ENCODE measurements at places on chromosomes 3 and 15. TPM values are rescaled to one million over a fixed set of nuclear protein-coding genes. Genes with fewer than 3 reads are reported as not detected.

LSMEM2 gene
- not detected for total RNA-seq

RNF13 gene
- 52.7 TPM for total RNA-seq

CPB1 gene
- total RNA-seq = 5.6 TPM

SLC24A5 gene
- total RNA-seq = not detected

IVD gene
- total RNA-seq = 33.6 TPM

DNA sequence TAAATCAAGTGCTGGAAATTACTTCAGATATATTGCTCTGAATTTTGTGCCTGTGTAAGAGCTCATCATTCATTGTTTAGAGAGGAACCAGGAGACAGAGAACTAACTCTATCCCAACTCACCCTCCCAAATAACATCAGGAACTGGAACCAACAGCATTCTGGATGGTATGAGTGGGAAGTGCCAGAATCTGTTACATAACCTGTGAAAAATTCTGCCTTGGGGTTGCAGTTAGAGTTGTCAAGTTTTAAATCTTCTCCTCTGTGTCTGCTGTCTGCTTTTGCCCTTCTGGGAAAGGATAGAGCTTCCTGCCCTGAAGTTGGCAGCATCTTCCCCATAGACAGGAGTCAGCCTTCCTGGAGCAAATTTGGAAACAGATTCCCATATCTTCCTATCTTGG is 41.2 kb downstream of the TIMP4 start:
- no peak for DNase-seq

DNA sequence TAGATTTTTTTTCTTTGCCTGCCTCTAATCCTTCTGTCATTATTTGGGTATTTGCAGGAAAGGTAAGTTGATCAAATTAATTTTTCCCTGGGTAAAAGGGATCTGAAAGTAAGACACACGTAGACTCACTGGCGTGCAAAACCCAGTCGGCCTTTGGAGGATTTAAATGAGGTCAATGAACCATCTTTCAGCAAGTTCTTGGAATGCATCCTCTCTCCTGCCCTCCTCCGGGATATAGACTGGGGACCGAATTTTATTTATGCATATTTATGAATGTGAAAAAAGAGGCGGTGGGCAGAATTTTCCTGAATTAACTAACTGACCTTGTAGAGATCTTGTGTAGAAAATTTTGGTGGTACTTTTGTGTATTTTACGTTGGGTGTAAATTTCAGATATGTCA is 2.2 kb downstream of the CADM2 start:
- DNase-seq = no peak

DNA sequence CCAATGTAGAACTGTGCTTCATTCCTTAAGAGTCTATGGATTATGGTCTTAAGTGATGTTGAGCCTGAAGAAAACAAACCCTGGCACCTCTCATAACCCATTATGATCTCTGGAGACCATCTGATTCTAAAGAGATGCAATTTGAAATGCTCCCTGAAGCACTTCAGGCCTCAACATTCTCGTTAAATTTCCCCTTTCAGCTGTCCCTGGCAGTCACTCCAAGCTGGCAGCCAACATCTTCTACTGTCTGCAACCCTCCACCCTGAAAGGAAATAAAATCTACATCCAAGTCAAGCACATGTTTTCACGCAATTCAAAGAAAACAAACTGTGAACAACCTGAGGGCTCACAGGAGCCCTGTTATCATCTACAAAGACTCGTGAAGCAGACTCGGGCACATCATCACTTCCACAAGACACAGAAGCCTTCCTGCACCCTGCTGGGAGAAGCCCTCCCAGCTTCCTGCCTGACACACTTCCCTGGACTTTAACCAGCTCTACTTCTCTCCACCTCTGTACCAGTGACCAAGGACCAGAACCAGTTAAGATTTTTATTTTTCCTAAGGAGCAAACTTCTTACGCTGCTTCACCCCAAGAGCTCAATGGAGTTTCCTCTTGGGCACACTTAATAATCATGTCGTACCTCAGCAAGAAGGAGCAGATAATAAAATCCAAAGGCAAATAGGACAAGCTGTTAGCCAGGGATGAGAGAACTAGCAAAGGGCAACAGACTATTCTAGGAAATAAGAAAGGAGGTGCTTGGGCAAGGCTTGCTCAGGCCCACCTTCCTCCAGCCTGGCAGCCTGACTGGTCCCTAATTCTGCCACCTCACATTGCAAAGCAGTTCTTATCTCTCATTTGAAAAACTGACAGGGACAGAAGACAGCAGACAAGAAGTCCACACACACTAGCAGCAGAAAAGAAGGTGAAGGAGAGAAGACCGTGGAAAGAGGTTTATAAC is 67.1 kb downstream of the MAGI1 start:
- no peak for DNase-seq

GRCh38 chr3:185561958-185562357 is 9.6 kb upstream of the LIPH start:
- no peak for DNase-seq

GRCh38 chr3:173513123-173513522 is 115.6 kb downstream of the NLGN1 start:
- DNase-seq = no peak

Data from fibroblast of the aortic adventitia (primary cell).